Endothelial cell (in vitro differentiated cells): ENCODE measurements at places on chromosomes 5 and 9. TPM values are rescaled to one million over a fixed set of nuclear protein-coding genes. Genes with fewer than 3 reads are reported as not detected.

- no peak for DNase-seq
Measured at GRCh38 chr9:121597698-121598166, 53.7 kb upstream of the DAB2IP start.

The MARCOL gene
- total RNA-seq: not detected

- DNase-seq: no peak
Measured at GRCh38 chr5:149265597-149265996, 6.1 kb upstream of the AFAP1L1 start.

- DNase-seq: no peak
Measured at GRCh38 chr9:4061717-4062116, 238.2 kb downstream of the GLIS3 start.

DNA sequence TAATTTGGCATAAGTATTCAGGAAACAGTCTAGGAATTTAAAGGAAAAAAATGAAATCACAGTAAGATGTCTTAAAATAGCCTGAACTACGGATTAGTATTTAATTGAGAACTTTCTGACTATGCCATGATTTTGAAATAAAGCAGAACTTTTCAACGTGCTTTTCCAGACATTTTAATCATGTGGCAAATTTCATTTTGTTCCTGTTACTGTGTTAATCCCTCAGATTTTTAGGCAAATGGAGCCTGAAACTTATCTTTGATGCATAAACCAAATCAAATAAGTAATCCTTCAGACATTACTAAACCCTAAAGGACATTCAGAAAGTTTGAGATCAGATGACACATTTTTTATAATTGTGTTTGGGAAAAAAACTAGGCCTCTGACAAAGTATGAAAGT, 75.7 kb downstream of the FBN2 start:
- DNase-seq: no peak

The TXNDC8 gene
- not detected for total RNA-seq

The PLAC8L1 gene
- total RNA-seq: 0.80 TPM

DNA sequence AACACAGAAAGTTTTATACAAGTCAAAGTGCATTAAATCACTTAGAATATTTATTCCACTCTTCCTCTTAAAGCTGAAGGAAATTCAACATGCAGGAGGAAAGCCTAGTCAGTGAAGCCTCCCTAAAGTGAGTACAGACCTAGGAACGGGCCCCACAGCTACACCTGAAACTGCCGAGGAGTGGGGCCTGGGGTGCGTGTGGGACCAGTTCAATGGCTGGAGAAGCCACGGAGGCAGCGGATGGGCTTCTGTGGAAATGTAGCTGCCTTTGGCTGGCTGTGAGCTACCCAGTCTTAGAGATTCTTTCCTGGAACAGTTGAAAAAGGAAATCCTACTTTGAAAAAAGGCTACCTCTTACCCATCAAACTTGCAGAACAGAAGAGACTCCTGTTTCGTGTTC, 16.6 kb downstream of the ARPC5L start:
- no peak for DNase-seq

The TNFSF8 gene
- not detected for total RNA-seq

The WHRN gene
- 4.1 TPM for total RNA-seq

- peak; percentile 62 for DNase-seq
Measured at GRCh38 chr9:115015018-115015635, 84.7 kb upstream of the TNFSF8 start.

DNA sequence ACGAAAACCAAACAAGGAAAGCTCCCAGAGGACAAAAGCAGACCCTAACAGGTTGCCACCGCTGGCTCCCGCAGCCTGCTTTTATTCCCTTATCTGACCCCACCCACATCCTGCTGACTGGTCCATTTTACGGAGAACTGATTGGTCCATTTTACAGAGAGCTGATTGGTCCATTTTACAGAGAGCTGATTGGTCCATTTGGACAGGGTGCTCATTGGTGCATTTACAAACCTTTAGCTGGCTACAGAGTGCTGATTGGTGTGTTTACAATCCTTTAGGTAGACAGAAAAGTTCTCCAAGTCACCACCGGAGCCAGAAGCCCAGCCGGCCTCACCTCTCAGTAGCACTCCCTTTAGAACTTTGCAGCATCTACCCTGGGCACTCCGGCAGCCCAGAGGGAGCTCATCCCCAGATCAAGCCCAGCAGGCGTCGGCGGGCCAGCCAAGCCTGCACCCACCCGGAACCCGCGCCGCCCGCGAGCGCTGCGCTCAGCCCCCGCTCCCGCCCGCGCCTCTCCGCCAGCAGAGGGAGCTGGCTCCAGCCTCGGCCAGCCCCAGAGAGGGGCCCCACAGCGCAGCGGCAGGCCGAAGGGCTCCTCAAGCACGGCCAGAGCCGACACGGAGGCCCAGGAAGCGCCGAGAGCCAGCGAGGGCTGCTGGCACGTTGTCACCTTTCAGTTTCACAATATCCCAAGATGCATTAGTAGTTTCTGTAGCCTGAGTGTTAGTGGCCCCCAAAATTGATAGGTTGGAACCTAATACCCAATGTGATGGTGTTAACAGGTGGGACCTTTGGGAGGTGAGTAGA, 35.3 kb upstream of the CLPTM1L start:
- peak; percentile 68 for DNase-seq

GRCh38 chr5:27594141-27594540, 555.8 kb upstream of the CDH9 start:
- no peak for DNase-seq

The C5orf52 gene
- not detected for total RNA-seq

- no peak for DNase-seq
Measured at GRCh38 chr5:156825688-156826087, 24.4 kb upstream of the PPP1R2B start.

GRCh38 chr5:153400931-153401330, 89.5 kb upstream of the GRIA1 start:
- DNase-seq: no peak

- DNase-seq: no peak
Measured at GRCh38 chr5:159034083-159034824, 65.5 kb downstream of the EBF1 start.

DNA sequence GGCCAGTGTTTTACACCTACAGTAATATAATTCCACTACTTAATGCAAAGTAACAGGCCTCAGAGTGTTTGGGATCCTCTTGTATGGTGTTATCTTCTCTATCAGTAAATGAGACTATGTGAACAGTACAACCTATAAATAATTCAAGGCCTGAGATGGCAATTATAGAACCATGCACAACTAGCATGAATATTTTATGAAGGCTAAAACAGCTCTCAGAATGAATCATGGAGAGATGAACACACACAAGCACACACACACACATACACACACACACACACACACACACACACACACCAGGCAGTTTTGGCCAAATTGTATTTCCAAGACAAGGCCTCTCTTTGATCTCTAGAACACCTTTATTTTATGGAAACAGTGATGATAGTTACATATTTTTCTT, 224.9 kb downstream of the EBF1 start:
- no peak for DNase-seq

The PSIP1 gene
- 128 TPM for total RNA-seq

DNA sequence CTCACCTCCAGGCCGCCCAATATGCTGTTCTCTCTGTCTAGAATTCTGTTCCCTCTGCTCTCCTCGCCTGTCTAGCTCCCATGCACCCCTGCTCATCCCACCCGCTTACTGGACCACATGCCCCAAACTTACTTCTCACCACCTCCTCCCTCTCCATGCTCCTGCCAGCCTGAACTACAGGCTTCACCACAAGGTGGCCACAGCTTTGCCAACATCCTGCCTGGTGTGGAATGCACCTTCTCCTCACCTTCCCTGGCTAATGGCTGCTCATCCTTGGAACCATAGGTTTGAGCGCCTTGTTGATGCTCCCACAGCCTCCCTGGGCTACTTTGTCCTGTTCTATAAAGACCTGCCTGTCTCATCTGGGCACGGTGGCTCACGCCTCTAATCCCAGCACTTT, 9.6 kb downstream of the LAMC3 start:
- no peak for DNase-seq

GRCh38 chr9:91425271-91425670, 1.6 kb upstream of the NFIL3 start:
- DNase-seq: no peak

GRCh38 chr5:54833590-54833989, 151.8 kb downstream of the ESM1 start:
- DNase-seq: no peak

DNA sequence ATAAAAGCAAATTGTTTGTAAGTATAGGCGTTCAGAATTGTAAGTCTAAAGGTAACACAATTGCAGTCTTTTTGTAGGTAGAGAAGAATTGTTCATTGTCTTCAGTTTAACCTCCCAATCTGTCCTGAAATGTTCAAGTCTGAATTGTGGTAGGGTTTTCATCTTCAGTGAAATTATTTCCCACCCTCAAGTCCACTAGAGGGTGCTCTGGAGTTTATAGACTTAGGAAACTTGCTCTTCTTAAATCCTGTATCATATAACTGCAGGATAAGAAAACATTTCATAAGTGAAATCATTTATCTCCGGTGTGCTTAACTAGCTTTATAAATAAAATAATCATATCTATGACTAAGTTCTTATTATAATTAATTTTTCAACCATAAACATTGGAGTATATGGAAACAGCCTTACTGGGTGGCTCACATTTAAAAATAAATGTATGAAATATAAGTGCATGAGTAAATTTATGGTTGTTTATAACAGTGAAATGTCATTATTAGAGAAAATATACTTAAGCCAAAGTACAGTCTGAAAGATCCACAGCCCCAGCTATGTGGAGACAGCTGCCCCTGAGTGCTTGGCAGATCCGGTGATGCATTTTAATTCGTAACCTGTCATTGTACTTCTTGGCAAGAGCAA, 182.4 kb upstream of the OTULINL start:
- peak; percentile 23 for DNase-seq

- peak; percentile 68 for DNase-seq
Measured at GRCh38 chr9:6055216-6055615, 39.8 kb upstream of the RANBP6 start.

- DNase-seq: no peak
Measured at GRCh38 chr5:96968074-96968473, 32.2 kb downstream of the LNPEP start.

GRCh38 chr5:8843771-8844170, 702.1 kb downstream of the SEMA5A start:
- DNase-seq: no peak

The TERT gene
- total RNA-seq: 0.28 TPM

The SNX24 gene
- total RNA-seq: 16.1 TPM

The SPATA31D3 gene
- not detected for total RNA-seq

The ERMP1 gene
- 13.4 TPM for total RNA-seq
